ENCODE measurements at places on chromosomes 7 and 10.

DNA sequence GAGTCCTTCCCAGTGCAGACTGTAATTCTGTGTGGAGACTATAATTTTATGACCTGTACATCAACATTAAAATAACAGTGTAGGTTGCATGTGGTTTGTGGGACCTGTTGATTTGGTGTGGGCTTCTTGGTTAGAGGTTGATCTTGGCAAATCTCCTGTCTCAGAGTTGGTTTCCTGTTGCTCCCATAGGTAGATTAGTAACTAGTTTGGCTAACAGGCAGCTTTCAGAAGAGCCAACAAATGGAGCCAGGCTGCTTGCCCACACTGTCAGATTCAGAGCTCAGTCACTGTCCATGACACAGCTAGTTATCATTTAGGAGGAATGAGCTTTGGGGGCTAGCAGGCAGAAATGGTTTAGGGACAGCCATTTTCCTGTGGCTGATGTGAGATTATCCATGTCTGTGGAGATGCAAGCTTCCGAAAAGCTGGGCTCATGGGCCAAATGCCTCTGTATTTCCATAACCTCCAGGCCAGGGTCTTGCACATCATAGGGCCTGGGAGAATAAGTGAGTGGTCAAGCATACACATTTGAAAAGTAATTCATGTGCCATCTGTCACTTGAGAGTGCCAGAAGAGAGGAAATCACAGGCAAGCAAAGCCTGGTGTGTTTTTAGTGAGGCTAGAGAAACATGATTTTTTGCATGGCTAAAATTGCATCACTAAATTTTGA, 33.4 kb downstream of the CCM2 start:
- peak; percentile 6 for DNase-seq
- H3K27ac ChIP-seq, result no peak overlapping the region
- H3K36me3 ChIP-seq, result peaks cover 3% of the 10 kb centered on the region
- no peak overlapping the region for H3K4me3 ChIP-seq
- H3K4me1 ChIP-seq, result peaks cover 2% of the 10 kb centered on the region
- no peaks in the 10 kb centered on the region for H3K27me3 ChIP-seq

- H3K4me1 ChIP-seq, result no peaks in the 10 kb centered on the region
- no peak for DNase-seq
- H3K4me3 ChIP-seq, result no peak overlapping the region
- no peaks in the 10 kb centered on the region for H3K36me3 ChIP-seq
- H3K27ac ChIP-seq, result no peak overlapping the region
These were observed 35.2 kb upstream of the BMPR1A start for GRCh38 chr10:86721232-86721631.

GRCh38 chr7:1245524-1246050, 12.9 kb downstream of the UNCX start:
- H3K27me3 ChIP-seq, result peaks cover 97% of the 10 kb centered on the region
- peaks cover 45% of the 10 kb centered on the region for H3K4me1 ChIP-seq
- no peak overlapping the region for H3K27ac ChIP-seq

GRCh38 chr10:124152139-124153022, 59.0 kb upstream of the CHST15 start:
- H3K36me3 ChIP-seq, result no peaks in the 10 kb centered on the region
- no peak for DNase-seq
- no peaks in the 10 kb centered on the region for H3K27me3 ChIP-seq

- no peak for DNase-seq
- H3K27ac ChIP-seq, result no peak overlapping the region
- no peaks in the 10 kb centered on the region for H3K27me3 ChIP-seq
- H3K4me3 ChIP-seq, result no peak overlapping the region
- H3K4me1 ChIP-seq, result peaks cover 7% of the 10 kb centered on the region
These were observed 89.6 kb upstream of the C7orf33 start for GRCh38 chr7:148500978-148501377.

GRCh38 chr7:50711271-50712175, 71.2 kb downstream of the GRB10 start:
- no peak overlapping the region for H3K4me3 ChIP-seq
- DNase-seq, result no peak
- H3K27me3 ChIP-seq, result no peaks in the 10 kb centered on the region
- H3K36me3 ChIP-seq, result peaks cover 5% of the 10 kb centered on the region

GRCh38 chr7:124033095-124033806, 384 bp upstream of the TMEM229A start:
- H3K27ac ChIP-seq, result no peak overlapping the region
- DNase-seq, result peak; percentile 63
- H3K27me3 ChIP-seq, result peaks cover 8% of the 10 kb centered on the region
- no peaks in the 10 kb centered on the region for H3K36me3 ChIP-seq

DNA sequence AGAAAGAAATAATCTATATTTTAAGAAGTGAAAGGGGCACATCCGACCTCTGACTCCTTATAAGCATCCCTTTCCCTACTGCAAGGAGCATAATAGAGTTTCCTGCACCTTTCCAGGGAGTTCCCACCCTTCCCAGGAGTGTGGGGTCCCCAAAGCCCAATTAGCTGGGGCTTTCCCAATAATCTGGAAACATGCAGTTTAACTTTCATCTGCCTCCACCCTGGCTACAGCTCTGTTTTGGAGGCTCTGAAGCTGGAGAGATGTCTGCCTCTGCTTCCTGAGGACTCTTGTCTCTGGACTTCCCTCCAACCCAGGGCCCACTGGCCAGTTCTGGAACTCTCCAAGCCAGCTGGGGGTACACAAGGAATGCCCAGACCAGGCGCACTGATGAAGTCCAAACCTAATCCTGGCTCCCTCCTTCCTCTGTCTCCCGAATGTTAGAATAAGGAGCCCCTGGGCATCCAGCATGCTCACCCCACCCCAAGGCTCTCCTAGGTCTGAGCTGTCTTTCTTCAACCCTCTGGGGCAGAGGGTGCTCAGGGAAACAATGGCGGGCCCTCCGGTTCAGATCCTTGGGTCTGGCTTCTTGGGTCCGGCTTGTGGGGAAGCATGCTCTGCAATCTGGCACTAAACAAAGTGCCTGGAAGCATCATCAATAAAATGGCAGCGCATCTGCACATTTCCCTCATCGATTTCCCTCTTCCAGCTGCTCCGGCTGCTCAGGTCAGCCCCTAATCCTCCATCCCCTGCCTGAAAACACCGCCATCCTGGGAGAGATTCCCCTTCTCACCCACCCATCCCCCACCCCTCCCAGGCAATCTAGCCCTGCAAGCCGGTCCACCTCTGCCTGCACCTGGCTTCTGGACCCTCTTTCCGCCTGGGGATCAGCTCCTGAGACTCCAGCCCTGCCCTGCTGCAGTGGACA, 13.3 kb downstream of the HOXA4 start:
- H3K4me3 ChIP-seq, result peak overlapping the region; percentile 65
- peaks cover 11% of the 10 kb centered on the region for H3K27me3 ChIP-seq
- DNase-seq, result no peak
- peaks cover 60% of the 10 kb centered on the region for H3K4me1 ChIP-seq
- peak overlapping the region; percentile 98 for H3K27ac ChIP-seq

DNA sequence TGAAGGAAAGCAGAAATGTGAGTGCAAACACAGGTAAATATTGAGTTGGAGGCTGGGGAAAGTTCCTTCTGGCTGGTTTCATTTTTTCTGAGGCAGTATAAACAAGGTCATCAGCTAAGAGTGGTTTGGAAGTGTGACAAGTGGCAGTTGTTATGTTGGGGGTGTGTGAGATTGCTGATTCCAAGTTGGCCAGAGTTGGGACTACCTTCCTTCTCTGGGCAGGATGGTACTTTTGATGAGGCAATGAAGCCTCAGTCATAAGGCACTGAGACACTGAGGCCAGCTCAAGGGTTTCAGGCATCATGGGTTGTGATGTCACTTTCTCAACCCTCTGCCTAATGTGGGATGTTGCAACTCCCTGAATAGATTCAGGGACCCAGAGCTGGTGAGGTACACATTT, 8.2 kb upstream of the PTTG1IP2 start:
- no peak overlapping the region for H3K4me3 ChIP-seq
- no peak for DNase-seq
- H3K36me3 ChIP-seq, result no peaks in the 10 kb centered on the region

DNA sequence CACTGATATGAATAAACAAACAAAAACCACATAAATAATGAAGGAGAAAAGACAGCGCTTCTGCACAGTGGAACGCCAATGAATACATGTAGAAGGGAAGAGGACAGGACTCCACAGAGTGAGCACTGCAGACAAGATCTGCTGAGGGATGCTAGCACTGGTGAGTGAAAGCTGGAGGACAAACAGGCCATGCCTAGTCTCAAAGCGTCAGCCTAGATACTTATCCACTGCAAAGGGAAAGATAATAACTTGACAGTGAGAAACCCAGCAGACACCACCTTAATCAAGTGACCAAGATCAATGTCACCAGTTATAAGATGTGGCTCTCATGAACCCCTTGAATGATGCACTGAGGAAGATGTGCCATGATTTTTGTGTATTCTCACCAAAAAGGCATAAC, 227.6 kb downstream of the SKAP2 start:
- no peaks in the 10 kb centered on the region for H3K4me1 ChIP-seq
- H3K27ac ChIP-seq, result no peak overlapping the region
- H3K36me3 ChIP-seq, result no peaks in the 10 kb centered on the region

DNA sequence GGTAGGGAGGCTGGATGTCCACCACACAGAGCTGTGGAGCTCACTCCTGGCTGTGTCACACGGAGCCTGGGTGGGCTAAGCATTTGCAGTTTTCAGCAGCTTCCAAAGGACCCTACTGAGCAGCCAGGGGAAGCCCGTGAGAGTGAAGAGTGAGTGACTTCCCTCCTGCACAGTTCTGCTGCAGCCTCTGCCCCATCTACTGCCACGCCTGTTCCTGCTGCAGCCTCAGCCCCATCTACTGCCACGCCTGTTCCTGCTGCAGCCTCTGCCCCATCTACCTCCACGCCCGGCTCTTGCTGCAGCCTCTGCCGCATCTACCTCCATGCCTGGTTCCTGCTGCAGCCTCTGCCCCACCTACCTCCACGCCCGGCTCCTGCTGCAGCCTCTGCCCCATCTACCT, 12.2 kb downstream of the ADAM8 start:
- H3K4me3 ChIP-seq, result no peak overlapping the region
- no peaks in the 10 kb centered on the region for H3K27me3 ChIP-seq
- H3K4me1 ChIP-seq, result peaks cover 32% of the 10 kb centered on the region
- H3K27ac ChIP-seq, result no peak overlapping the region
- peaks cover 40% of the 10 kb centered on the region for H3K36me3 ChIP-seq

- H3K27me3 ChIP-seq, result peaks cover 96% of the 10 kb centered on the region
- peak overlapping the region; percentile 15 for H3K27ac ChIP-seq
- peak overlapping the region; percentile 27 for H3K4me3 ChIP-seq
- H3K36me3 ChIP-seq, result no peaks in the 10 kb centered on the region
These were observed 290.3 kb upstream of the NFE2L3 start for GRCh38 chr7:25861601-25862260.

GRCh38 chr10:125010362-125010761, 68.4 kb downstream of the ZRANB1 start:
- H3K4me1 ChIP-seq, result peaks cover 83% of the 10 kb centered on the region
- no peak for DNase-seq
- peaks cover 40% of the 10 kb centered on the region for H3K36me3 ChIP-seq
- no peaks in the 10 kb centered on the region for H3K27me3 ChIP-seq

DNA sequence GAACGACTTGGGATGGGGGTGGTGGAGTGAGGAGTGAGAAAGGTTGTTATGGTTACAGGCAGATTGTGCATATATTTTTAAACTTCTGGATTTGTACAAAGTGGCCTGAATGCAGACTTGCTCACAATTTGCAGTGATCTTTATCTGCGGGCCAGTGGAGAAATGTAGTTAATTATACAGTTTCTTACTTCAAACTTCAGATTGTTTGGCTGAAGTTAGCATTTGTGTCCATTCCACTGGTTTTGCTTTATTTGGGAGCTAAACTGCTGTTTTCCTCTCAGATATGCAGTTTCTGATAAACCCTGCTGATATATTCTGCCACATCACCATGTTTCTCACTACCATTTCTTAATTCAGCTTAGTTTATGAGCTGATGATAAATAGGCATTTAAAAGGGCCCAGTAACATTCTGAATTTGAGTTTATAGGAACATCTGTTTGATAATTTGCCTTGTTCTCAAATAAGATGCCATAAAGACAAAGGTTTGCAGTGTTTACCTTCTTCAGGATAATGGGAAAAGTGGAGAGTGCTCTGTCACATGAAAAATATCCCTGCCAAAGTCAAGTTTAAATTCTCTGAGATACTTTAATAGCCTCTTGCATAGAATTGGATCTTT, 170.1 kb downstream of the ST7 start:
- DNase-seq, result no peak
- H3K4me1 ChIP-seq, result no peaks in the 10 kb centered on the region
- no peak overlapping the region for H3K4me3 ChIP-seq
- no peak overlapping the region for H3K27ac ChIP-seq

- H3K4me1 ChIP-seq, result peaks cover 22% of the 10 kb centered on the region
- H3K27ac ChIP-seq, result no peak overlapping the region
- no peaks in the 10 kb centered on the region for H3K27me3 ChIP-seq
- H3K36me3 ChIP-seq, result no peaks in the 10 kb centered on the region
- DNase-seq, result no peak
These were observed 414.8 kb downstream of the RPS24 start for GRCh38 chr10:78448470-78448869.

DNA sequence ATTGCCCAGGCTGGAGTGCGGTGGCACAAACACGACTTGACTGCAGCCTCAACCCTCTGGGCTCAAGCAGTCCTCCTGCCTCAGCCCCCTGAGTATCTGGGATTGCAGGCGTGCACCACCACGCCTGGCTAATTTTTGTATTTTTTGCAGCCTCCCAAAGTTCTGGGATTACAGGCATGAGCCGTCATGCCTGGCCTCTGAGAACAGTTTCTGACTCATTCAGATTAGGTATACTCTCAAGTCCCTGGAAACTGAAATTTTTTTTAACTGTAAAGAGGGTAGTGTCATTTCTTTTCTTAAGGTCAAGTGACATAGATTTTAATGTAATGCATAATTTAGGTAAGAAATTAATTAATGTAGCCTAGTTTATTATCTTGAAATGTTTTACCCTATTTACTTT, 104.7 kb downstream of the SEPTIN7 start:
- no peaks in the 10 kb centered on the region for H3K27me3 ChIP-seq
- no peak overlapping the region for H3K27ac ChIP-seq
- no peak for DNase-seq

GRCh38 chr7:77837275-77837674, 38.7 kb downstream of the PHTF2 start:
- no peaks in the 10 kb centered on the region for H3K4me1 ChIP-seq
- DNase-seq, result no peak
- H3K27me3 ChIP-seq, result no peaks in the 10 kb centered on the region

GRCh38 chr10:28623483-28623882, 53.8 kb upstream of the BAMBI start:
- H3K27me3 ChIP-seq, result no peaks in the 10 kb centered on the region
- H3K4me1 ChIP-seq, result no peaks in the 10 kb centered on the region
- no peak overlapping the region for H3K27ac ChIP-seq
- peaks cover 4% of the 10 kb centered on the region for H3K36me3 ChIP-seq
- no peak for DNase-seq
- H3K4me3 ChIP-seq, result no peak overlapping the region

GRCh38 chr7:92851732-92852131, 15.4 kb upstream of the CDK6 start:
- no peak for DNase-seq
- no peak overlapping the region for H3K4me3 ChIP-seq
- no peak overlapping the region for H3K27ac ChIP-seq

DNA sequence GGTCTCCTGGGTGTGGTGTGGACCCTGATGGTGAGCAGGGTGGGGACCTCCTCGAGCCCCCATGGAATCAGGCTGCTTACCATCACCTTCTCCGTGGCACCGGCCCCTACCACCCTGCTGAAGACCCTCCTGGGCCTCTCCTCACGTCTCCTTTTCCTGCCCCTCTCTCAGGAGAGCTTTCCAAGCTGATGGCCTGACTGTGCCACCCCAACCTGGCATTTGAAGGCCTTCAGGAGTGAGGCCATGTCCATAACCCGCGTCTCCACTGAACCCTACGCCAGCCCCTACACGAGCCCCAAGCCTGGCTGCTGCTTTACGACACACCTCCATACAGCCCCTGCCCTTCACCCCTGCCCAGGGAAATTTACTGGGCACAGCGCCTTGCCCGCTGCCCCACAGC, 55.4 kb downstream of the ZRANB1 start:
- no peak for DNase-seq
- no peaks in the 10 kb centered on the region for H3K27me3 ChIP-seq
- H3K4me3 ChIP-seq, result no peak overlapping the region
- H3K4me1 ChIP-seq, result peaks cover 77% of the 10 kb centered on the region
